ENCODE measurements at places on chromosomes 3 and 15.
A peak's percentile ranks its signal among the peaks of the same experiment; 100 is the strongest.

DNA sequence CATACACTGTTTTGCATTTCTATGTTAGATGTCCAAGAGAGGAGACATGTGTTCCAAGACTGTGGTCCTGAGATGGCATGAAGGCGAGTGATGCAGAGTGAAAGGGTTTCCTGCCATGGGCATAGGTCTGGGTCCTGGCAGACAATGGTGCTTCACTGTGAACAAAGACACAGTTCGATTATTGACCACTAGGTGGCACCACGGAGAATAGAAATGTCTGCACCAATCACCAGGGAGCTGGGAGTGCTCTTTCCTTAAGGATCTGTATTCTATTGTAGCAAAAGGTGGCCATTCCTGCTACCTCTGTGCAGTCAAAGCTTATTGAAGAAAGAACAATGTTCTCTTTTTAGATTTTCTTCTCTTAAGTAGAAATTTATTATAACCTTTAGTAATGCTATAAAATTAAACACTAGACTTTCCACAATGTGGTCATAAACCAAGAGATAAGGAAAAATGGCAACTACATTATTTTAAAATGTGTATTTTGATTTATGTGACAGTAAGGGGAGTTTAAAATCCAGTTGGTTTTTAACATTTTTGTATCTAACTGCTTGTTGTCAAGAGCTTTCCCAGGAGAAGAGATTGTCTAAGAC lies 88.7 kb downstream of the GABRG3 start:
- peak; percentile 71 for DNase-seq

GRCh38 chr15:63463036-63463435 lies 41.4 kb upstream of the USP3 start:
- DNase-seq, result no peak

GRCh38 chr15:69562564-69562963 lies 109.9 kb downstream of the RPLP1 start:
- no peak for DNase-seq

- no peak for DNase-seq
Observed at GRCh38 chr15:61459785-61460707, 230.9 kb upstream of the RORA start.

DNA sequence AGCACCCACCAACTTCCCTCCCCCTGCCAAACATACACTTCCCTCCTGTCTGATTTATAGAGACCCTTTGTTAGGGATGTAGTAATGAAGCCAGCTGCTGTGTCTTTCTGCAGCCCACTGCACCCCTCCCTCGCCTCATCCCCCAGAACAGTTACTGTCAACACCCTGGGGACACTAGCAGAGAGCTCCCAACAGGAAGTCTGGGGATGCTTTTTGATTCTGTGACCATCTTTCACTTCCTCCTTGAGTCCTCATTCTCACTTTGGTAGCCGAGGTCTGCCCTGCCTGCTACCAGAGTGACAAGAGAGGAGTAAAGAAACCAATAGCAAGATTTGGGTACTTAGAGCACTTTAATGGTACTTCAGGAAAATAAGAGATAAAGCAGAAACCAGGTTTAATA lies 201.6 kb downstream of the SATB1 start:
- no peak for DNase-seq

DNA sequence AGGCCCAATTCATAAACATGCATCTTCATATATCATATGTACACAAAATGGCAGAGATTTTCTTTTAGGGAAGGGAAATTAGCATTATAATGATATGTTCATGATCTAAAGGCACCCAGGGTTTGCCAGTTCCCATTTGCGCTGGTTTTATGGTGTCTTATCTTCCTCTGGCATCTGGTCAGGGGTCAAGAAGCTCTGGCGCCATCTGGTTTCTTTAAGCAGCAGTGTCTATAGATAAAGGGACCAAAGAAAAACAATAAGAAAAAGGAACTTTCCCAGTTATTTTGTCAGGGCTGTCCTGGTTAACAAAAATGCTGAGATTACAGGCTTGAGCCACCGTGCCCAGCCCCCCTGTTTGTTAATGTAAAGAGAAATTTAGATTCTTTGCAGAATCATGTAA lies 3.3 kb upstream of the DCP1A start:
- DNase-seq, result no peak

DNA sequence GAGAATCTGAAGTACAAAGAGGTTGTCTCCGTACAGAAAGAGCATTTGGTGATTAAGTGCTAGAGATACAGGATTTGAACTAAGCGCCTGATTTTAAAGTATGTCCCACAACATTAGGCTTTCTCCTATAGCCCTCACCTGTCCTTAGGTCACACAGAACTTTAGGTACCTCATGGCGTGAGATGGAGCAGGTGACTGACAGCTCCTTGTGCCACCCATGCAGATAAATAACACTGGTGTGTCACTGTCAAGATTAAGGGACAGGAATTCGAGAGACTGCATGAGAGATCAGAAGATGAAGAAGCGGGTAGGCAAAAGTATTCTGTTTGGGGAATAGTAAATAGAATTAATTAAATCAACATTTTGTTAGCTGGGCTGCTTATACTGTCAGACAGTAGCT lies 1.1 kb downstream of the BLM start:
- DNase-seq, result no peak

DNA sequence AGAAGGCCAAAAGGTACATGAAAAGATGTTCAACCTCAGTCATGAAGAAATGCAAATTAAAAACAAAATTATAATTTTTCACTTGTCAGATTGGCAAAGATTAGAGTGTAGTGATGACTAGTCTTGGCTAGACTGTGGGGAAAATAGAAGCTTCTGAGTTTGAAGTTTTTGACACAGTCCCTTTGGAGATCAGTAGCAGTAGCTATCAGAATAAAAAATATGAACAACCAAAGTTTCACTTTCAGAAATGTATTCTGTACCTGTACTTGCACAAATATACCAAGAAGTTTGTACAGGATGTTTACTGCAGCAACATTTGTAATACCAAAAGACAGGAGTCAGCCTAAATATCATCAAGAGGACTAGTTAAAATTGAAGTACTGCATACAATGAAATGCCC lies 14.1 kb downstream of the ATP2C1 start:
- DNase-seq, result no peak

DNA sequence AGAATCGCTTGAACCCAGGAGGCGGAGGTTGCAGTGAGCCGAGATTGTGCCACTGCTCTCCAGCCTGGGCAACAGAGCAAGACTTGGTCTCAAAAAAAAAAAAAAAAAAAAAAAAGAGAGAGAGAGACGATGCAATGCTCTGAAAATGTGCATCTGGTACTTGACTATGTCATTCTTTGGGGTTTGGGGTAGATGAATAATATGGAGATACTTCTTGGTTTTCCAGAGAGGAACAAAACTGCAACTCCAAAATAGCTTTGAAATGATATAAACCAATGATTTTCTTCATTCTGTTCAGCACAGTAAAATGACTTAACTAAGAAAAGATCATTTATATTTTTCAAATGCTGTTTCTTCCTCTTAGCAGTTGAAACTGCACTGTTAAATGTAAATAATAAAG lies 158.9 kb downstream of the ISL2 start:
- no peak for DNase-seq

- no peak for DNase-seq
Observed at GRCh38 chr3:9028134-9028533, 64.9 kb upstream of the RAD18 start.

GRCh38 chr15:43463998-43464397 lies 29.0 kb downstream of the TP53BP1 start:
- no peak for DNase-seq

DNA sequence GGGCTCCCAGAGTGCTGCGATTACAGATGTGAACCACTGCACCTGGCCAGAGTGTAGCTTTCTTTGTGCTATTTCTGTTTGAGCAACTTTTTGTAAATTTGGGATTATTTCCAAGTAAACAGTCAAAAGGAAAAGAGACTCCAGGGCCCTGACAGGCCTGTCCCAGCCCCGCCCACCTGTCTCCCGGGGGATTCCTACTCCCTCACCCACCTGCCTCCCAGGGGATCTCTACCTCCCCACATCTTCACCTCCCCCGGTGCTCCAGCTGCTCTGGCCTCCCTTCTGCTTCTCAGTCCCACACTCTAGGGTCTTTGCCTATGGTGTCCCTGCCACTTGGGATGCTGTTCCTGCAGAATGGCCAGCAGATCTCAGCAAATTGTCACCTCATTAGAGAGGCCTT lies 7.0 kb downstream of the RHCG start:
- no peak for DNase-seq

GRCh38 chr3:116614795-116615362 lies 94.7 kb upstream of the TUSC7 start:
- no peak for DNase-seq
